ENCODE measurements at places on chromosomes 2 and 18. TPM values are rescaled to one million over a fixed set of nuclear protein-coding genes. Genes with fewer than 3 reads are reported as not detected.

DNA sequence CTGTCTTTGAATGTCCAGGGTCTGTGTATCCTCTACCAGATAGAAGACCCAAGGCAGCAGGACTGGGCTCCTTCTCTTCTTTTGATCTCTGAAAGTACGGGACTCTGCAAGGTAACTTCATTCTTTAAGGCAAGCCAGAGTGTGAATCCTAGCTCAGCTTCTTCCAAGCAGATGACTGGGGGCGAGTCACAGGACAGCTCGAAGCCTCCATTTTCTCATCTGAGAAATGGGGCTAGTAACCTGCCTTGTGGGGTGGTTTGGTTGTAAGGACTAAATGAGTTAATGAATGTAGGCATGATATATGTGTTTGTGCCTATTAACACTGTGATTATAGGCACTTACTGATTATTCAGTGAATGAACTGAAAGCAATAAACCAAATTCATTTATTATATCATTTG, 46.7 kb downstream of the DGKD start:
- no peak for DNase-seq
- no peaks in the 10 kb centered on the region for H3K27me3 ChIP-seq
- no peaks in the 10 kb centered on the region for H3K36me3 ChIP-seq

GRCh38 chr2:132448771-132449170, 32.2 kb downstream of the GPR39 start:
- no peak overlapping the region for H3K27ac ChIP-seq
- no peaks in the 10 kb centered on the region for H3K4me1 ChIP-seq
- H3K36me3 ChIP-seq, result no peaks in the 10 kb centered on the region

- peaks cover 44% of the 10 kb centered on the region for H3K27me3 ChIP-seq
- H3K4me1 ChIP-seq, result no peaks in the 10 kb centered on the region
- no peak overlapping the region for H3K27ac ChIP-seq
Observed at GRCh38 chr18:37574113-37574512, 8.5 kb upstream of the CELF4 start.

DNA sequence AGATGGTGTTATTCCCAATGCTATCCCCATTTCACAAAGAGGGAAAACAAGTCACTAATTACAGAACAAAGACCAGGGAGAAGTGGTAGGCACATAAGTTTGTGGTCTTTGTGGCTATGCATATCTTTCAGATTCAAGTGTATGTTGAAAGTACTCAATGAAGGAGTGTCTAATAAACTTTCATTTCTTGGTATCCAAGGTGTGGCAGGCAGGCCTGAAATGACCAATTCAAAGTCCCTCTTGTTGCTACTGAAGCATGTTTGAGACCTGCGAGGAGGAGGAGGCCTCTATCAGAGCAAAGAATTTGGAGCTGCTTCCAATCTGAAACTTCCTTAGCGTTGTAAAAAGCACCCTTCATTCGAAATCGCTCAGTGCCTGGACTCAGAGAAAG, 60.9 kb upstream of the KLF7 start:
- no peak for DNase-seq
- H3K36me3 ChIP-seq, result no peaks in the 10 kb centered on the region
- no peak overlapping the region for H3K27ac ChIP-seq
- peaks cover 31% of the 10 kb centered on the region for H3K4me1 ChIP-seq

DNA sequence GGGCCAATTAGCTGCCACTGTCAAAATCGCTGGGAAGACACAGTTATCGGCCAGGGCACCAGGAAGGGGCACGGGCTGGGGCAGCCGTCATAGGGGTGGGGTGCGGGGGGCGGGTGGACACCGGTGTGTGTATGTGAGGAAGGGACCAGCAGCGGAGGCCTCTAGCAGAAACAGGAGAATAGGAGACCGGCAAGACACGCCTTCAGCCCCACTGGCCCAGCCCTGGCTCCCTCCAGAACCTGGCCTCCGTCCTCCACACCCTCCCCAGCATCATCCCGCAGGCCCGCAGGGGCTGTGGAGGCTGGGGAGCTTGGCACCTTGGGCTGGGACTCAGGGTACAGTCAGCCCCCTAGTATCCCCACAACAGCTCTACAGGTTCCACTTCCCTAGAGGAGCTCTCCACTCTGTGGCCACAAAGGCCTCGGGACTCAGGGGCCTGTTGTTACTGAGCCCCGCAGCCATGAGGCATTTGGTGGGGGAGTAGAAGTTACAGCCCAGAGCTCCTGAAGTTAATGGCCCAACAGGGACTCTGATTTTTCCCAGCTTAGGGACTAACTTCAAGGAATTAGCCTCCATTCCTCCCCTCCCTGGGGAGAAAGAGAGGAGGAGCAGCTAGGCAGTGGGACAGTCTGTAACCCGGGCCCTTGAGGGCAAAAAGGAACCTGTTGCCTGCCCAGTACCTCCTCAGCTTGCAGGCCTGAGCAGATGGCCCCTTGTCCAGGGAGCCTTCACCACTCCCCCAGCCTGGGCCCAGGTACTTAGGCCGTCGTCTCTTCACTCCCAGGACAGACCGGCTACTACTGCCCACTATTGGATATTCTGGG, 19.9 kb downstream of the SH2D6 start:
- peak overlapping the region; percentile 31 for H3K4me3 ChIP-seq
- peaks cover 52% of the 10 kb centered on the region for H3K4me1 ChIP-seq
- H3K36me3 ChIP-seq, result no peaks in the 10 kb centered on the region
- no peak for DNase-seq

- no peak overlapping the region for H3K4me3 ChIP-seq
- H3K36me3 ChIP-seq, result no peaks in the 10 kb centered on the region
- H3K27me3 ChIP-seq, result no peaks in the 10 kb centered on the region
- peaks cover 10% of the 10 kb centered on the region for H3K4me1 ChIP-seq
Observed at GRCh38 chr2:217986256-217986961, 16.4 kb downstream of the TNS1 start.

- no peak overlapping the region for H3K4me3 ChIP-seq
- no peaks in the 10 kb centered on the region for H3K36me3 ChIP-seq
- H3K27ac ChIP-seq, result no peak overlapping the region
- no peak for DNase-seq
- no peaks in the 10 kb centered on the region for H3K4me1 ChIP-seq
- no peaks in the 10 kb centered on the region for H3K27me3 ChIP-seq
Observed at GRCh38 chr2:149070681-149071320, 32.3 kb downstream of the LYPD6B start.

DNA sequence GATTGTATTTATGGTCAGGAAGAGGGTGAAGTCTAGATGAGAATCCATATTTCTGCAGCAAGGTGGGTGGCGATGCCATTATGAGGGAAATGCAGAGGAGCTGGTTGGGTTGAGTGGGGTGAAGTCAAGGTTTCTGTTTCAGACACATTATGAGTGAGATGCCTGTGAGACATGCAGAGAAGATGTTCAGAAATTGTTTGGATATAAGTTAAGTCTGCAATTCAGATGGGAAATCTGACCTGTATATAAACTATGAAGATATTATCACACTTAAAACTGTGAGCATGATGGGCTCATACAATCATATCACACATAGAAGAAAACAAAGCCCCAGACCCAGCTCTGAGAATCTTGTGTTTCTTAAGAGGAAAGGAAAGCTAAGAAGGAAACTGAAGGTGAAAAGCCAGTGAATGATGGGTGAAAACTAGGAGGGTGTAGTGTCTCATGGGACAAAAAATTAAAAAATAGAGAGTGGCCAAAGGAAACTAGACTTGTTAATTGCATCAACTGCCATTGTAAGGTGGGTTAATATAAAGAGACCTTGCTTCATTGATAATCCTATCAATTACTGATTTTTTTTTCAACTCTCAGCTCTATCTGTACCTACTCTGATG, 14.2 kb downstream of the GALNT5 start:
- no peak overlapping the region for H3K4me3 ChIP-seq
- no peak for DNase-seq
- H3K4me1 ChIP-seq, result no peaks in the 10 kb centered on the region
- H3K36me3 ChIP-seq, result no peaks in the 10 kb centered on the region
- H3K27me3 ChIP-seq, result no peaks in the 10 kb centered on the region

DNA sequence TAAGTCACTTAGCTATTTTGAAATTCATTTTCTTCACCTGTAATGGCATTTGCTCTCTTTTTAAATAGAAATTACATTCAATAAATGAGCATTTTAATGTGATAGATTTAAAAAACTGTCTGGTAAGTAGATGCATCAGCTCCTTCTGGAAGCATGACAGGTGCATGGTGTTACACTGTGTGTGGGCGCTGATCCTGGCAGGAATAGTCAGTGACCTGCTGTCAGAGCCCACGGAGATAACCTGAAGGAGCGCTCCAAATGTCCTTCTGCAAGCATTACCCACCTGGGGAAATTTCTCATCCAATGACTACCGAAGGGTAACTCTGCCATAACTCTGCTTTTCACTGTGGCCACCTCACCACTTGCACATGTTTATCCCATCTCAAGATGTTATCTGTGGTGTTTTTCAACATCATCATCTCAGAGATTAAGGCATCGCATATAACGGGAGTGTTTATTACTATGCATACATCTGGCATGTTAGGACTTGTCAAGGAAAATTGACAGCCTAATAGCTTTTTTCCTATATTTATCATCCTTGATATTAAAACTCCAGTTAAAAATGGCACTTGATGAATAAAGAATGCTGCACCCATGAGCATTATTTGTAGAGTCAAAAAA, 637.3 kb downstream of the ERBB4 start:
- no peak overlapping the region for H3K27ac ChIP-seq
- H3K4me1 ChIP-seq, result no peaks in the 10 kb centered on the region
- H3K27me3 ChIP-seq, result no peaks in the 10 kb centered on the region
- no peaks in the 10 kb centered on the region for H3K36me3 ChIP-seq
- no peak overlapping the region for H3K4me3 ChIP-seq

DNA sequence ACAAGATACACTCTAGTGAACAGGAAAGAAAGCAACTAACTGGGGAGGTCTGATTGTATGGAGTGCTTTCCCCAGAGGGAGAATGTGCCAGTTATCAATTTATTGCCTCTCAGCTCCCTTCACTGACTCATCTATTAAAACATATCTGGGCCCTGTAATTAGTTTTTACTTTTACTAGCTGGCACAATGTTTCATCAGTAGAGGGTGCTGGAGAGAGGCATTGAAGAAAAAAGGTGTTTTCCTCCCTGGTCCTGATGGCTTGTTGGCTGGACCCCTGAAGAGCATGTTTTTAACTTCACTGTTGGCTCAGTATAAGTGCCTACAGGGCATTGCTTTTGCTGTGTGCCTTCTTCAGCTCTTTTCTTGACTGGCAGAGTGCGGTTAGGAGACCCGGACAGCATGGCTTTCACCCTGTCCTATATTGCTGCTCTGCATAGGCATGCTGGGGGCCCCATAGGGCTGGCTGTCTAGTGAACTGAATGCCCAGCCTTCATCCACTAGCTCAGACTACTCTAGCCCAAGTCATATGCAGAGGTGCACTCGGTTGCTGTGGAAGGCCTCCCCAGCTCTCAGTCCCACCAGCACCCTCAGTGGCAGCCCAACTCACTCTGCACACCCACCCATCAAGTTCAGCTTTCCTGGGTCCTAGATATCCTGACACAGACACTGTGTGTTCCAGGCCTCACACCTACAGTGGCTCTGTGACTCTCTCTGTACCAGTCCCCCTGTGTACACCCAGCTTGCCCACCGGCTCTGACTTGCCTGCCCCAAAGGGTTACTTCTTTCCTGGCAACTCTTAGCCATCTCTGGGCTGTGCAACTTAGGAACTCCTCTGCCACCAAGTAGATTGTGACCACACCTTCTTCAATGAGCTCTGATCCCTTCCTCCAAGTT, 62.3 kb upstream of the ACYP2 start:
- H3K4me3 ChIP-seq, result no peak overlapping the region
- no peaks in the 10 kb centered on the region for H3K27me3 ChIP-seq
- H3K36me3 ChIP-seq, result peaks cover 44% of the 10 kb centered on the region
- no peak overlapping the region for H3K27ac ChIP-seq

DNA sequence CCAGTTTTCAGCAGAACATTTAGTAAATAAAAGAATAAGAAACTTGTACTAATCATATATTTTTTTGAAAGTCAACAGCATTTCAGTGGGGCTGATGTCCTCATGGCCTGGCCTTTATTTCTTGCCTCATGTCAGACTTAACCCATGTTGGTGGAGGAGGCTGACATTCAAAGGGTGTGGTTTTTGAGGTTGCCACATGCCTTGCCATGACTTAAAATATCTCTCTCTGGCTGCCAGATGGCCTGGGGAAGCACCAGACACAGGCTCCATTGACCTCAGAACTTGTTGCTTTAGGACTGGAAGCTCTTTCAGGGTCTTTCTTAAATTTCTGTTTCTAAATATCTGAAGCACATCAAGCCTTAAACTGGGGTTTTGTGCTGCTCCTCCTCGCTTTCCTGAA, 32.5 kb upstream of the CD28 start:
- no peak overlapping the region for H3K4me3 ChIP-seq
- no peak overlapping the region for H3K27ac ChIP-seq
- H3K27me3 ChIP-seq, result no peaks in the 10 kb centered on the region
- DNase-seq, result peak; percentile 42
- H3K4me1 ChIP-seq, result no peaks in the 10 kb centered on the region

DNA sequence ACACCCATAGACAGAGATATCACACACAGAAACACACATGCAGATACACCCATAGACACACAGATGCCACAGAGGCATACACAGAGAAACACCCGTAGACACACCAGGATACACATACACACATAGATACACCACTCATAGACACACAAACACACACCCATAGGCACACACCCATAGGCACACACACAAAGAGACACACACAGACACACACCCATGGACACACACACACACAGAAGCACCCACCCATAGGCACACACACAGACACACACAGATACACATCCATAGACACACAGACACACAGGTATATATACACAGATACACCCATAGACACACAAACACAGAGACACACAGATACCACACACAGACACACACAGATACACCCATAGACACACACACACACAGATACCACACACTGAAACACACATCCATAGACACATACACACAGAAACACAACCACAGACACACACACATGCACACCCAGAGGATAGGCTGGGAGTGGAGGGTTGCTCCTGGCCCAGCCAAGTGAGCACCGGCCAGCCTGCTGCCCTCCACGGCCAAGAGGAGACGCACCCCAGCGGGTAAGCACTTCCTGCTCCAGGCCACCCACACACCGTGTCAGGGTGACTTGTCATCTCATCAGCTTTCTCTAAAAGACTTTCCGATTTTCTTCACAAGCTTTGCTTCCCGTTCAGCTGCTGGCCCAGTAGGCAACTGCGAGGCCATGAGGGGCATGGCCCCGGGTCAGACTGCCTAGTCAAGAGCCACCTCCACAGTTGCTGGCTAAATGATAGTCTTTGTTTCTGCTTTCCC, 14.1 kb upstream of the CNNM3 start:
- no peaks in the 10 kb centered on the region for H3K4me1 ChIP-seq
- no peaks in the 10 kb centered on the region for H3K27me3 ChIP-seq
- no peaks in the 10 kb centered on the region for H3K36me3 ChIP-seq
- no peak for DNase-seq
- peak overlapping the region; percentile 9 for H3K27ac ChIP-seq

Gene DSG1
- not detected for total RNA-seq

Gene EIF2B4
- total RNA-seq, result 43.3 TPM

Gene TPO
- total RNA-seq, result 7.2 TPM

Gene TAF4B
- 13.7 TPM for total RNA-seq

Gene TRAPPC12
- 125 TPM for total RNA-seq

Gene CYB5A
- total RNA-seq, result 254 TPM

Gene KCNIP3
- total RNA-seq, result 90.8 TPM

Gene MTCL1
- 4.8 TPM for total RNA-seq

Gene KIF5C
- 25.1 TPM for total RNA-seq

Gene COL6A3
- 228 TPM for total RNA-seq

Measured in tibial nerve (tissue), 4 donors.